ENCODE measurements at places on chromosomes 11 and 22. TPM values are rescaled to one million over a fixed set of nuclear protein-coding genes. Genes with fewer than 3 reads are reported as not detected.

- DNase-seq = no peak
These were observed 7.0 kb downstream of the PRDX5 start for GRCh38 chr11:64324692-64325469.

DNA sequence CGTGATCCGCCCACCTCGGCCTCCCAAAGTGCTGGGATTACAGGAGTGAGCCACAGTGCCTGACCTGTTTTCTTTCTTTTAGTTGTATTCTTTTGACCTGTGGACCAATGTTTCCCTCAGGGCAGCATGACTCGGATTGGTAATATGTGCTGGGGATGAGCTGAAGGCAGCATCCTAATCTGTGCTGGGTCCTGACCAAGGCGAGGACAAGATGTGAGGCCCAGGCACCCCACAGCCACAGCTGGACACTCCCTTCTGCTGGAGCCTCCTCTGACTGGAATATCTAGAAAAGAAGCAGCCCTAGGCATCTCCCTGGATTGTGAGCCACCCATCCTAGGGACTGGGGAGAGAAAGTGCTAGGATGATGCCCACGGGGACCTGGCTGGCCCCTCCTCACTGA, 105.4 kb downstream of the PDE2A start:
- peak; percentile 1 for DNase-seq

MS4A4A gene
- total RNA-seq = not detected

SCO2 gene
- 18.5 TPM for total RNA-seq

DNA sequence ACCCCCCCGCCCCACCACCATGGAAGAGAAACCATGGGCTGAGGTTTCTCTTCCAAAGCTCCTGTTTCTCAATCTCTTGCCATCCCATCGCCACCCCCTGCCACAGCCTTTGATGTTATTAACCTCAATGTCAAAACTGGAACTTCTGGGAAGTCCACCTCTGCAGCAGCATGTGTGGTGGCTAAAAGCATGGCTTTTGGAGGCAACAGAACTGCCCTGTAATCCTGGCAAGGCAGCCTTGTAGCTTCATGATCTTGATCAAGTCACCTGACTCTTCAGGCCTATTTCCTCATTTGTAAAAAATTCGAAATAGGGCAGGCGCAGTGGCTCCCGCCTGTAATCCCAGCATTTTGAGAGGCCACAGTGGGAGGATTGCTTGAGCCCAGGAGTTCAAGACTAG, 3.5 kb upstream of the COX8A start:
- no peak for DNase-seq

DNA sequence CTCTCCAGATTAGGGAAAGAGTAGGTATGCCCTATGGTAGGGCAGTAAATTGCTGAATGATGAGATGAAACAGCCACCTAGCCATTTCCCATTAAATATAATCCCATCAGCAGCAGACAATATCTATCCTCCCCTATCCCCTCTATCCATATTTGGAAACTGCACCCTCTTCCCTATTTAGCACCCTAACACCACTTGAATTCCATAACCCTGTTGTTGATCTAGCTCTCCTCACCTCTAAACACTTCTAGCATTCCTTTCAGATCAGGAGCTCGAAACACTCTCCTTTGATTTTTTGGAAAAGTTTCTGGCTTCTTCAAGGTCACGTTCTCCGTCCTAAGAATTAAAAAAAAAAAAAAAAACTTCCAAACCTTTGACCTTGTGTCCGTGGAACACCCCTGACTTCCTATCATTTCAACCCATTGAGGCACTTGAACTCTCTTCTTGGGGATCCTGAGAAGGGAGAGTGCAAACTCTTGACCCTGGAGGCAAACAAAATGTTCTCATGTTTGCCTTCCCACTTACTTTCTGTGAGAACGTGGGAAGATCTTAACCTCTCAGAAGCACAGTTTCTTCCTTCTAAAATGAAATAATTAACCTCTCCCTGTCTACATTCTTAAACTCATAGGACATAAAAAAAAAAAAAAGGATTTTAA, 19.0 kb downstream of the TRIM5 start:
- DNase-seq = no peak

DRICH1 gene
- 2.0 TPM for total RNA-seq

DNA sequence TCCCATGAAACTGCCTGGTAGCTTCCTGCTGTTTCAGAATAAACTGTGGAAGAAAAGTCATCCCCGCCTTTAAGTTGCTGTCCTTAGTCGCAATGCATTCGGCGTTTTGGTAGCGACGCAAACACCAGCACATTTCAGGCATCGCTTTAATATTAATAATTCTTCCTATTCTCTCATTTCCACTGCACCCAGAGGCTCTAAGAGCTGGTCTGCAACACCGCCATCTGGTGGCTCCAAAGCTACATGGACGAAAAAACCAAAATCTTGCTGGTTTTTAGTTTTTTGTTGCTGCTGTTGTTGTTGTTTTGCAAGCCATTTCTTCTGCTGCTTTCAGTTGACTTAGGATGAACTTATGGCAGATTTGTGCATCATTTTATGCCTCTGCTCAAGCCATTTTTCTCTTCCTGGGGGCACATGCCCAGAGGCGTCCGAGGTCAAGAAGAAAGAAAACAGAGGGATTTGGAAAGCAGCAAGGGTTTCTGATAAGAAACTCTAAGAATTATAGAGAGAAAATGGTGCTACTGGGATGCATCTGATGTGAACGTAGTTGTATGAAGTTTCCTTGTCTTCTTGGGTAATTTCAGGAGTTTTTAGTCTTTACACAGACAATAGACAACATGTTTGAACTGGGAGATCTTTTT, 345.4 kb upstream of the KIRREL3 start:
- no peak for DNase-seq
